ENCODE measurements at places on chromosomes 2 and 18.

GRCh38 chr2:234415706-234416105, 81.2 kb downstream of the ARL4C start:
- no peak for DNase-seq

- no peak for DNase-seq
Measured at GRCh38 chr2:22855761-22856184, 529.2 kb upstream of the KLHL29 start.

GRCh38 chr18:79856119-79857007, 58.6 kb downstream of the KCNG2 start:
- peak; percentile 14 for DNase-seq

DNA sequence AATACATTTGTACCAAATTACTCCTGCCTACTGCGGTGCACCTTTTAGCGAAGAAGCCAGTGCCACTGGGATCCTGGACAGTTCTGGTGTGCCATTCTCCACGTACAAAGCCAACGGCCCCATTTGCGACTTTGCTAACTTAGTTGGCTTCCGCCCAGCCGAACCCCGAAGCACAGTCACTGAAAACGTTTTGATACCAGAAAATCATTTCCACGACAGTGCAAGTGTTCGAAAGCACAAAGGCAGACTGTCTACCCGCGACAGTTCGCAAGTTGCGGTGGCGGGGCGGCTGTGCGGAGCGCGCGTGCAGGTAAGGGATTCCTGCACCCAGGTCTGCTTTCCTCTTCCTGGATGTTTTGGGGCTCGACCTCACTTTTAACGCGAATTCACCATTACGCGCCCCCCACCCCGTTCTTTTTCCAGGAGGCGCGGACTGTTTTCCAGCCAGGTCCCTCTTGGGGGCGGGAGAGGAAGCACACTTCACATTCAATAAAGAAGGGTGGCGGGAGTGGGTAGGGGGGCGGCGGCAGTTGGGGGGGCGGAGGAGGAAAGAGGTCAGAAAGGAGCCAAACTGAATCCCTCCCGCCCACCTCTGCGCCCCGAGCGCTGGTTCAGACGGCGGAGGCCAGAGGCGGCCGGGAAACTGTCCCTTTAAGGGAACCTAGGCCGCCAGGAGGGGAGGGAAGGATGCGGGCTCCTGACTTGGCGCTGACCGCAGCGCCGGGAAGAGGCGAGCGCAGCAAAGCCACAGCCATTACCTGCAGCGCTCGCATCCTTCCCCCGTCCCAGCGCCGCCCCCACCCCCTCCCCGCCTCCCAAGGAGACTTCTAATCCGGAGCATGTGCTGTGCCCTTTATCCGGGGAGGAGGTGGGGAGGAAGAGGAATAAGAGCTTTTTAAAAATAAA, 107.4 kb upstream of the KCTD1 start:
- DNase-seq = no peak

- no peak for DNase-seq
Measured at GRCh38 chr18:60686142-60686541, 313.6 kb upstream of the MC4R start.

DNA sequence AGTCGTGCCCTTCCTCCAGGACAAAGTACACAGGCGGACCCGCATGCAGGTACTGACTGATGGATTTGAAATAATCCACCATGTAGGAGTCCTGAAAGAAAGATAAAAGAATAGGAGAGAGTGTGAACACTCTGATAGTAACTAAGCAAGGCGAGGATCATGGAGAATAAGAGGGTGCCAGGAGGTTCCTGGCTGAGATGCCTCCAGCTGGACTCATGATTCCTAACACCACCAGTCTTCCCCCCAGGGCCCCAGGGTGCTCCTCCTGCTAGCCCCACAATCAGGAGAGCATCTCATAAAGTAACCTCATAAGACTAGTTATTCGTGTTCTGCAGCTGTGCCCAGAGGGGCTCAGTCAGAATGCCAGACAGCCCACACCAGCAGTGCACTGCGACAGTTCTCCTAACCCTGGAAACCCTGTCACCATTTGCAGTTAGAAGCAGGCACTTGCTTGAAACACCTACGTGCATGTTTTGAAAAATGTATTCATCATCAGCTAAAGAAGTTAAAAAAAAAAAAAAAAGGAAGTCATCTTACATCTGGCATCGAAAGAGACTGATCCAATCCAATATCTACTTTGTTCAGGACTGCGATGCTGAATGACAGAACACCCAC, 36.7 kb downstream of the RMC1 start:
- no peak for DNase-seq

DNA sequence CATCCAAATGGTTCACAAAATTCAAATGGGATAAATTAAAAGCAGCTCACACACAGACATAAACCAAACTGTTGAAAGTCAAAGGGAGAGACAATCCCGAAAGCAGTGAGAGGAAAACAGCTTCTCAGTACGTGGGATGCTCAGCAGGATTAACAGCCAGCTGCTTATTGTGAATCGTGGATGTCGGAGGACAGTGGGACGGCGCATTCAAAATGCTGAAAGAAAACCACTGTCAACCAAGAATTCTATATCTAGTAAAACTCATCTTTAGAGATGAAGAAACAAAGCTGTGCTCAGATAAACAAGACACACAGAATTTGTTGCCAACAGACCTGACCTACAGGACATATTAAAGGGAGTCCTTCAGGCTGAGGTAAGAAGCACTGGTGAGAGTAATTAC, 102.9 kb downstream of the NFATC1 start:
- no peak for DNase-seq

DNA sequence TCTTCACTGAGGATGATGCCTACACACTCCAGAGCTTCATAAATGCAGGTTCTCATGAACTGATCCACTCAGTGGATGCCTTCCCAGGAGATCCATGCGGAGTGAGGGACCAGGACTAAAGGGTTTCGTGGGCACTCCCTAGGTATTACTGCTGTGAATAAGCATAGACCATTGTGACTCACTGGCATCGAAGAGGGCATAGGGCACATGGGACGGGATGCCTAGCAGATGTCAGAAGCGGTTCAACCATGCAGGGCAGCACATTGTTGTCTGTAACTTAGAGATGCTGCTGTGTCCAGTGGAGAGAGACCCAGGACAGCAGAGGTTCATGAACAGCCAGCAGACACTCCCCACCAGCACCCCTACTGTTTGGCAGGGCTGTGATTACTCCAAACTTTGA, 17.2 kb downstream of the GKN2 start:
- no peak for DNase-seq

DNA sequence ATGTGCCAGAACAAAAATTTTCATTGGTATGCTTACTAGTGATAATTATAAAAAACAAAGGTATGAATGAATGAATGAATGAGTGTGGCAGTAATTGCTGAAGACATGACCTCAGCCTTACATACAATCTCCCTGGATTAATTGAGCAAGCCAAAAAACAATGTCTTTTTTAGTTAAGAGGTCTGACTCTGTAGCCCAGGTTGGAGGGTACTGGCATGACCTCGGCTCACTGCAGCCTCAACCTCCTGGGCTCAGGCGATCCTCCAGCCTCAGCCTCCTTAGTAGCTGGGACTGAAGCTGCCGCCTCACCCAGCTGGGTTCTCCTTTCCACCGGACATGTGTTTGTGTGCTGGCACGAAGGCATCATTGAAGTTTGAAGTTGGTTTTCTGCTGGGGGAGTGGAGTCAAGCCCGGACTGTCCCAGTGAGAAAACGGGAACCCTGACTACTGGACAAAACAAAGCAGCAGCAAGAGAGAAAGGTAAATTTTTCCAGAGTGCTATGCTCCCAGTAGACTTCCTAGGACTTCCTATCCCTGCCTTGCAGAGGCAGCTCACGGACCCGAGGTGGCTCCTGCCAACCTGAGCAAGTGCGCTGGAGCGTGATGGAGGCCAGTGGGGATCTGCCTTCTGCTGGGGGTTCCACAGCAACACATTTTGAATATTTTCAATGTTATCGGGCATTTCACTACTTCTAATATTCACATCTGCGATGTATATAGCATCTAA, 6.4 kb upstream of the IMP4 start:
- no peak for DNase-seq

GRCh38 chr18:59994357-59994756, 94.6 kb downstream of the PMAIP1 start:
- DNase-seq = no peak

- no peak for DNase-seq
Measured at GRCh38 chr2:11764359-11764758, 17.9 kb downstream of the LPIN1 start.

- DNase-seq = peak; percentile 33
Measured at GRCh38 chr2:12416600-12416999, 300.1 kb upstream of the TRIB2 start.

DNA sequence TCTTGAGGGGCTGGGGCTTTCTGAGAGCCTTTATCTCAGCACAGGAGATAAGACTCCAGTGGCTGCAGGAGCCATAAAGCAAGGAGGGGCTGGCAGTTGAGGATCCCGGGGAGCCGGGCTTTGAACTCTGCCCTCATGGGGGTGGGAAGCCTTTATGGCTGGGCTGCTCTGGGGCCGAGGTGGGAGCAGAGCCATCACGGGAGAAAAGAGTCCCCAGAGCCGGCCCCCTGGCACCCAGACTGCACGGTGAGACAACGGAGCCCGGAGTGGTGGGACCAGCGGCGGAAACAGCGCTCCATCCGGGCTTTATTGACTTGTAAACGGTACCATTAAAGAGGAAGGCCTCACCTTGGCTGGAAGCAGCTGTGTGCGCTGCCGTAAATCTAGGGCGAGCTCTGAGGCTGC, 162.6 kb downstream of the MYCN start:
- no peak for DNase-seq

GRCh38 chr2:66239655-66240054, 195.3 kb upstream of the MEIS1 start:
- DNase-seq = no peak

DNA sequence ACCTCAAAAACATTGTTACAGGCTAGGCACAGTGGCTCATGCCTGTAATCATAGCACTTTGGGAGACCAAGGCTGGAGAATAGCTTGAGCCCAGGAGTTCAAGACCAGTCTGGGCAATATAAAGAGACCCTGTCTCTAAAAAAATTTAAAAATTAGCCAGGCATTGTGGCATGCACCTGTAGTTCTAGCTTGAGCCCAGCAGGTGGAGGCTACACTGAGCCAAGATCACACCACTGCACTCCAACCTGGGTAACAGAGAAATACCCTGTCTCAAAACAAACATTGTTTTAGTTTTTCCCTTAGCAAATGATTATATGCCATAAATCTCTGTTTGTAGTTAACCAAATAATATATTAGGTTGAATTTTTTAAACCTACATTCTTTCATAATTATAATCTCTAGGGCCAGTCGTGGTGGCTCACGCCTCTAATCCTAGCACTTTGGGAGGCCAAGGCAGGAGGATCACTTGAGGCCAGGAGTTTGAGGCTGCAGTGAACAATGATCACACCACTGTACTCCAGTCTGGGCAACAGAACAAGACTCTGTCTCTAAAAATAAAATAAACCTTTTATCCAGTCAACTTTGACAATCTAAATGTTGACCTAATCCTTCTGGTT, 13.3 kb upstream of the CYP20A1 start:
- DNase-seq = peak; percentile 26

DNA sequence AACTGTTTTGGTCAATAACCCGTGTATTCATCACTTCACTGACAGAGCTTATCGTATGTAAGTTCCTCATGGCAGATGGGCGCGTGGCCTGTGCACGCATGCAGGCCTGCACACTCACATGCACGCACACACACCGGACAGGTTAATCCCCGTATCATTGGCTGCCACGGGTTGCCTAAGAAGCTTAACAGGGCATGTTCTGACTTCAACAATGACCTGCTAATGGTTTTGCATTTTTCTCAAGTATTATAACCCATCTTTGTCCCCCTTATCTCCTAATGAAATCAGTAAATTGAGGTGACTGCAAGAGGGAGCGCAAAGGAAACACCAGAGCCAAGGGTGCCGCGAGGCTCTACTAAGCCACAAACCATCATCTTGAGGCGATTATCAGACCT, 399.0 kb upstream of the ID2 start:
- no peak for DNase-seq

- DNase-seq = no peak
Measured at GRCh38 chr2:168650781-168651180, 151.7 kb upstream of the NOSTRIN start.

GRCh38 chr2:28709101-28709500, 42.5 kb upstream of the PPP1CB start:
- DNase-seq = no peak

GRCh38 chr2:6233993-6234392, 541.8 kb downstream of the SOX11 start:
- DNase-seq = no peak

GRCh38 chr2:200756618-200757321, 54.9 kb upstream of the BZW1 start:
- no peak for DNase-seq

- DNase-seq = no peak
Measured at GRCh38 chr18:54162431-54162830, 62.0 kb downstream of the MBD2 start.

GRCh38 chr2:160557903-160558302, 64.3 kb upstream of the RBMS1 start:
- DNase-seq = no peak

DNA sequence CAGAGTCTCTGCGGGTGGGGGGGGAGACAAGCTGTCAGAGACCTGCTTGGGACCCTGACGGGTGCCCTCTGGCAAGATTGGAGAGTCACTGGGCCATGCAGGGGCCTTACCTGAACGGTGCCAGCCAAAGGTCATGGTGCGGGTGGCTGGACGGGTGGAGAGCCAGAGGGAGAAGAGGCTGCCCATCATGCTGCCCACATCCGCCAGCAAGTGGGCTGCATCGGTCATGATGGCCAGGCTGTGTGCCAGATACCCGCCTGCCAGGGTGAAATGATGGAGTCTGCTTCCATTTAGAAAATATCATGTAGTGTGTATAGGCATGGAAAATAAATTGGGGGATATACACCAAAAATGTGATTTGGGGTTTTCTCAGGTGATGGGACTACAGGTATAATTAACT, 4.8 kb downstream of the SLC30A3 start:
- DNase-seq = no peak

DNA sequence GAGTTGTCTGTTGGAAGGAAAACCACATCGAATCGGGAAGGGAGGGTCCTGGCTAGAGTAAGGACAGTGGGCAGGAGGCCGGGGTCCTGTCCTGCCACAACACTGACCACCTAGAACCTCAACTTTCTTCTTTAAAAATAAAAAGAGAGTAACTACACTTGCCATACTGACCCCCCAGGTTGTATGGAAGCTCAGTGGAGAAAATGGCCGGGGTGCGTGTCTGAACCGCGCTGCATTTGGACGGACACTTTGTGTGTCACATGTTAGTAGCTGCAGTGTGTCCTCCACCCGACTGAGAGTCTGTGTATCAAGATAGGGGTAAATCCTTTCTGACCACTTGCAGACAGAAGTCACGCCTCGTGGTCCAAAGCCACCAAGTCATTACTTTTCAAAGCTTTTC, 87.0 kb downstream of the GBX2 start:
- DNase-seq = no peak

DNA sequence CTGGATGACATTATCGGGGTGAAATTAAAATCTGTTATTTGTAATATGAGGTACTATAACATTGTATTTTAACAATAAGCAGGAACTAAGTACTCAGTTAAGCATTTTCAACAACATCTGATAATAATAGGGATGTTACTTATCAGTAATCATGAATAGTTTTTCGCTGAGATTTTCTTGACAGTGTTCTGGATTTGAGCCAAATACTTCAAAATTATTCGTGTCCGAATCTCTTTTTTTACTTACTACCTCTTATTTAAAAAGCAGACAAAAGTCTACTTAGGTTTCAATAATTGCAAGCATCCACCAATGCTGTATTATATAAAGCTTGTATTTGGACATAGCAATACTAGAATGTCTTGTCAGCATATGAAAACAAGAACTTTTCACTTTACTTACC, 6.4 kb upstream of the ANKRD12 start:
- DNase-seq = no peak

- no peak for DNase-seq
Measured at GRCh38 chr2:149566652-149567051, 20.9 kb downstream of the MMADHC start.

All from activated T-cell treated with anti-CD3 and anti-CD28 coated beads, Interleukin-2, amount 50 U/mL, for 72 hours (primary cell).